Urinary bladder (tissue), 4 donors: ENCODE measurements at places on chromosomes 1 and 21.

- DNase-seq = peak; percentile 29
Observed at GRCh38 chr1:16979475-16980327, 719 bp downstream of the MFAP2 start.

DNA sequence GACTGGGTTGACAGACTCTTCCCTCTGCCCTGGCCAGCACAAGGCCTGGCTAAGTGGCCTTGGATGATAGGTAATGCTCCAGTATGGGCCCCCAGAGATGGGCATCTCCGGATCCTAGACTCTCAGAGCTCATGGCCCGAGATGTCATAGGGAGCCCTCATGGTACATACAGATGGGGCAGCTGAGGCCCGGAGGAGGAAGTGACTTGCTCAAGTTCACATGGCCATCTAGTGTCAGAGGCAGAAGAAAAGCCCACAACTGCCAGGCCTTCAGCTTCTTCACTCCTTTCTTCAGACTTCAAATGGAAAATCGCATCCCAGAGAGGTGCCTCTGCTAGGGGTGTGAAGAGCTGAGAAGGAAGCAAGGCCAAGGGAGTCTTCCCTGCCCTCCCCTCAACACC lies 46.8 kb upstream of the SYNC start:
- no peak for DNase-seq

- DNase-seq = no peak
Observed at GRCh38 chr1:186094172-186094571, 280.9 kb downstream of the TPR start.

- DNase-seq = peak; percentile 49
Observed at GRCh38 chr1:11037740-11038182, 9.3 kb downstream of the MASP2 start.

DNA sequence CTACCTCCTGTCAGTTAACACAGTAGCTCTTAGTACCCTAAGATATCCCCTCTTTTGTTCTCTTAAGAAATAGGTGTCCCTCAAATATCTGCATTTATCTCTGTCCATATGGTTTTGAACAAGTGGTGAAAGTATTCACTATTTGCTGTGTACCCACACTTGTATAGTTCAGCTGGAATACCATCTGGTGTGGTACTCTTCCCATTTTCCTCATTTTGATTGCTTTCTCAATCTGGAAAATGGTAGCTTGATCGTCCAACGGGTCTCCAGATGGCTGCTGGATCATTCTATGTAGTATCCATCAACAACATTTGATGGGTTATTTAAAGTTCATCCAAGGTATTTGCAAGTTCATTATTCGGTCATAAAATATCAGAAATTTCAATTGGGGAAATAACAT lies 100.3 kb upstream of the DPYD start:
- no peak for DNase-seq

DNA sequence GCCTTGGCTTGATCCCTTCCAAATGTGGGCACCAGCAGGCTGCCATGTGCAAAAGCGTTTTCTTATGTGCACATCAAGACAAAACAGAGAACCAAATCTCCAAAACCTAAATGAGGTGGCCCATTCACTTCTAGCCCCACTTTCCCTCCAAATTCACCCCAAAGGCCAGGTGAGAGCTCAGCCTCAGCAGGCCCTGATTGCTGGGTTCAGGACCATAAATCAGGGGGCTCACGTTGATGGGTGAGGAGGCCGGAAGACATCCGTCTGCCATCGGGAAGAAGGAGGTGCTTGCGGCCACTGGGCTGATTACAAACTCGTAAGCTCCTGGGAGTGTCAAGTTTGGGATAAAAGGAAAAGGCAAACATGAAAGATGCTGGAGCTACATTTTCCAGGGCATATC lies 86.7 kb upstream of the CLDN14 start:
- no peak for DNase-seq

DNA sequence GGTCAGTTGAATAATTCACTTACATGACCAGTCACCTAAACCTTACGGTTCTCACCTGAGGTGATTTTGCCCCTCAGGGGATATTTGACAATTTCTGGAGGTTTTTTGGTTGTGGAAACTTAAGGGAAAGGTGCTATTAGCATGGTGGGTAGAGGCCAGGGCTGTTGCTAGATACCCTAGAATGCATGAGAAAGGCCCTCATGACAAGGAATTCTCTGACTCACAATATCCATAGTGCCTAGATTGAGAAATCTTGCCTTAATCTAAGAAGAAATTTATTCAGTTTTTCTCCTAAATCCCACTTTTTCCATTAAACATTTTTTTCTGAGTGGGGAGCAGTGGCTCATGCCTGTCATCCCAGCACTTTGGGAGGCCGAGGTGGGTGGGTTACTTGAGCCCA lies 119.7 kb downstream of the TGFB2 start:
- DNase-seq = no peak

- no peak for DNase-seq
Observed at GRCh38 chr1:111213412-111213811, 13.0 kb upstream of the DENND2D start.

DNA sequence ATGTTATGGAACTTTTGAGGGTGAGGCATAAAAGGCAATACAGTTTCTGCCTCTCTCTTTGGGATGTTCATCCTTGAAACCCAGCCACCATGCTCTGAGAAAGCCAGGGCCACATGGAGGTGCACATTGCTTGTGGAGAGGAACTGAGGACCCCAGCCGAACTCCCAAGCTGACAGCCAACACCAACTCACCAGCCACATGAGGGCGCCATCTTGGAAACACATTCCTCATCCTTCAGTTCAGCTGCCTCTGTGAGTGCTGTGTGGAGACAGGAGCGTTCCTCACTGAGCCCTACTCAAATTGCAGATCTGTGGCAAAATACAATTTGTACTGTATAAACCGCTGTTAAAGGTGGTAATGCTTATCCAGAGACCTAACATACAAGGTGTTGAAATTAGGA lies 137.5 kb downstream of the GABPA start:
- DNase-seq = no peak
